D341Med (cell line): ENCODE measurements at places on chromosomes 7 and 10.

- DNase-seq = no peak
These were observed 29.4 kb downstream of the GRID1 start for GRCh38 chr10:86337121-86337601.

GRCh38 chr10:33112831-33113455, 154.9 kb upstream of the ITGB1 start:
- no peak for DNase-seq

GRCh38 chr10:126408953-126409641, 20.8 kb upstream of the ADAM12 start:
- DNase-seq = no peak

DNA sequence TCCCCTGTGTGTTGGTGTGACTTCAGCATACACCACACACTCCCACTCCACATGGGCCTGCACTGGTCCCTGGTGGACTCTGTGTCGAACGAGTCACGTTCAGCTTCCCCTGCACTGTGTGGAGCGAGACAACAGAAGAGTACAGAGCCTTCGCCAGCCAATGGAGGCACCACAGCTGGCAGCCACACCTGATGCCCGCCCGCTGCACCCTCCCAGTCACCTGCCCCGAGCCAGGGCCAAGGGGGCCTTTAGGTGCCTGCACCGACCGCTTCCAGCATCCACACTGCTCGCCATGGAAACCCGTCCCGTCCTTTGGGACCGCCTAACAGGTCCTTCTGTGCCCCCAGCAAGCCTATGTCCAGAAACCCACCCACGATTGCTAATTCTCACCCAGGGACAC, 9.2 kb downstream of the FOXL3 start:
- peak; percentile 20 for DNase-seq

DNA sequence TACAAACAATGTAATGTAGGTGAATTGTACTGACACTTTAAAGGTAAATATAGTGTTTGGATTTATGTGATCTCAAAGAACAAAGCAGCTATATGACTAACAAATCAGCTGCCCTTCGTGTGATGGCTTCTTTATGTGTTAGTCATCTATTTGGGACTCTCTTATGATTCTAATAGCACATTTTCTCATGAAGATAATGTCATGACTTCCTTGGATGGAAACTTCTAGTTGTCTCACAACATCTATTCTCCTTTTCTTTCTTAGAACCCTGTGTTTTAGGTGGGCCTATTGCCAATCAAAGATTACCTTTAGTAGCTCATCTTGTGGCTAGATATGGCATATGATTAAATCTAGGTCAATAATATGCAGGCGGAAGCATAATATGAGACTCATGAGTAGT, 45.0 kb downstream of the TMEM106B start:
- no peak for DNase-seq

- no peak for DNase-seq
These were observed 247.8 kb downstream of the CELF2 start for GRCh38 chr10:11265484-11265883.

DNA sequence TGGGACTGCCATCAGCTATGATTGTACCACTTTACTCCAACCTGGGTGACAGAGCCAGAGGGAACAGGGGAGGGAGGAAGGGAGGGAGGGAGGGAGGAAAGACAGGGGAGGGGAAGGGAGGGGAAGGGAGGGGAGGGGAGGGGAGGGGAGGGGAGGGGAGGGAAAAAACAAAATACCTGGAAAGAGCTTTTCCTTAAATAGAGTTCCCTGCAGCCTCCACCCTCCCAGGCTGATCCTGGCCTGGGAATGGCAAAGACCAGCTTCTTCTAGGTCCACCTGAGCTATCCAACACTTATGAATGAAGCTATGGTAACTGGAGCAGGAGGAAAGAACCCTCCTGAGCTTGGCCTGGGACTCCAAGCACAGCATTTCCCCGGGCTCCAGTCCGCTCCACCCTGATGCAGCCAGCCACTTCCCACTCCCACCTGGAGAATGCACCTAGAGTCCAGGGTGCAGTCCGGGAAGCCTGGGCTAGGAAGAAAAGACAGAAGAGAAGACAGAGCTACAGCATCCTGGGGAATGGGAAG, 66.1 kb downstream of the GRID1 start:
- no peak for DNase-seq

DNA sequence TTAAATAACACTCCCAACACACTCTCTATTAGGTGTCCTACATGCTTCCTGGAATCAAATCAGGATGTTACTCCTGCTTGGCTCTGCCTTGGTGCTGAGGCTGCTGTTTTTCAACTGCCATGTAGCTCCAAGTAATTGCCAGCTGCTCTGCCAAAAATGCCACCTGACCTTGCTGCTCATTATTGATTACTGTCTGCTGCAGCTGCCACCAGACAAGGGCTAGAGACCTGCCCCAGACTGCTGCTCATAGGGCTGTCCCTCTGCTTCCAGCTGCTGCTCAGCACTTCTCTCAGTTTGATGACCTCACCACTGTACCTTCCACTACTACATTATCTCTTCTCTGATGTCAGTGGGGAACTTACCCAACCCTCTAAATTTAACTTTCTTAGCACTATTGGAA, 102.5 kb downstream of the PCLO start:
- peak; percentile 13 for DNase-seq

- DNase-seq = no peak
These were observed 118.5 kb downstream of the ARL4A start for GRCh38 chr7:12805957-12806356.

DNA sequence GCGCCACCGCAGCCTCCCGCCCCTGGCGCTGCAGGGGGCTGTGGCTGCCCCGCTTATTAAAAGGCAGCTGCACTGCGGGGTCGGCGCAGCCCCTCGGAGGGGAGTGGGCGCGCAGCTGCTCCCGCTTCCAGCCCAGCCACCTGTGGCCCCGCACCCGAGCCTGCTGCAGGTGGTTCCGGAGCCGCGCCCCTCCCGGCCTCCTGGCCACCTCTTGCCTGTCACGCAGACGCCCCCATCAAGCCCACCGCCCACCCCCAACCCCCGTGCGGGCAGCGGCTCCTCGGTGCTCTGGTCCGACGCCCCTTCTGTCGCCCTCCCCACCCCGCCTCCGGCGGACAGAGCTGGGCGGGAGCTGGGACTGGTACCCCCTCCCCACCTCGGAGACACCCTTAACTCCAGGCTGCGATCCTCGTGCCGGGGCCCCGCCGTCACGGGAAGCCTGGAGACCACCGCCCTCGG, 549 bp downstream of the CALY start:
- DNase-seq = no peak
